ENCODE measurements at places on chromosomes 1 and 21. TPM values are rescaled to one million over a fixed set of nuclear protein-coding genes. Genes with fewer than 3 reads are reported as not detected.

Gene RGS1
- 51.2 TPM for total RNA-seq

Gene UMODL1
- total RNA-seq: not detected

DNA sequence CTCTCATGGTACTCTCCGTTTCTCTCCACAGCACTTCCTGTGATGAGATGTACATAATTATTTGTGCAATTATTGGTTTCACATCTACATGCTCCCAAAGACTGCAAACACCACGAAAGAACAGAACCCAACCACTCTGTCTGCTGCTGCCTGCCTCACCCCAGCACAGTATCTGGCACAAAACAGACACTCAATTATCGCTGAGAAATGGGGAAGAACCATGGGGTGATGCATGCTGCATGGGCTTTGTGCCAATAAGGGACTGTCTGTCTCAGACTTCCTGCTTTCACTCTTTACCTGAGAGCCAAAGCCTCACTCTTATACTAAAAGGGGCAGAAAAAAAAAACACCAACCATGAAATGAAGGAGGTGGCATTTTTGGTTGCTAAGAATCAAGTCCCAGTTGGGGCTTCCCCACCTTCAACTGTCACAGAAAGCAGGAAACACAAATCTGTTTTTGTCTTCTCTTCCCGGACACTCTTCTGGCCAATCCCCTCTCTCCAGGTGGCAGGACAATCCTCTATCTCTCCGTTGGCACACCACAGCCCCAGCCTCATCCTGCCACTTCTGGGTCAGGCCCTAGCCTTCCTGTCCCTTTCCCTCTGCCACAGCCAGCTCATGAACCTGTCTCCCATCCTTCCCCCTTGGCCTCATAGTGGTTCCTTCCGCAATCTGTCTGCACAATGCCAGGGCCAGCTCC, 82.0 kb downstream of the TGFBR3 start:
- DNase-seq: no peak

- DNase-seq: no peak
These were observed 905.8 kb upstream of the ADGRL2 start for GRCh38 chr1:80894921-80895320.

DNA sequence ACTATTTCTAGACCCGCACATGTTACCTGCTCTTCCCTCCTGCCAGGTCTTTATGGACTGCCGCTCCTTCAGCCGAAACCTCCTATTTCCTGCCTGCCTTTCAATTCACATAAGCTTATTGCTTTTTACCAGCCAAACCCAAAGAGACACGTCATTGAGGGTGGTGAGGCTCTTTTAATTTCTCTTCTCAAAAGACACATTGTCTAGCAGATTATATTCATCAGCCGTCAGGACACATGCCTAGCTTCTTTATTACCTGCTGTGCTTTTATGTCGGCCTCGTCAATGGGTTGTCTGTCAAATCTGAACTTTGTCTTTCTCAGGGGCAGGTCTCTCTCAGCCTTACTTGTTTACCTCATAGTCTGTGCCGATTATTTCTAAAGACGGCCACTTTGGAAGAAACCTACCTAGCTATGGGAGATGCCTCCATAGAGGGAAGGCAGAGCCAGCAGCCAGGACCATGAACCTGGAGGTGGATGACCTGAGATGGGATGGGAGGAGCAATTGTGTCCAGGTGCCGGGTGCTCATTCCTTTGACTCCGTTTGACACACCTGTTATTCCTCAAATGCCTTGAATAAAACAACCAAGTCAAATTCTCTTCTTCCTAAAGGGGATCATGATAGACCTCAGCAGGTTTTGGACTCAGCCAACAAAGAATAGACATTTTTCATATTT, 42.0 kb downstream of the ZBTB18 start:
- DNase-seq: no peak

Measured in urinary bladder (tissue), 4 donors.